Body of pancreas (tissue), 4 donors: ENCODE measurements at places on chromosomes 4 and X. TPM values are rescaled to one million over a fixed set of nuclear protein-coding genes. Genes with fewer than 3 reads are reported as not detected.

Gene HPSE
- total RNA-seq: 0.52 TPM

Gene WDR44
- 9.9 TPM for total RNA-seq

Gene FGB
- not detected for total RNA-seq

- no peak for DNase-seq
These were observed 96.5 kb upstream of the MAP3K15 start for GRCh38 chrX:19611636-19612376.

- no peak for DNase-seq
These were observed 46.8 kb downstream of the PDLIM5 start for GRCh38 chr4:94498502-94498901.

DNA sequence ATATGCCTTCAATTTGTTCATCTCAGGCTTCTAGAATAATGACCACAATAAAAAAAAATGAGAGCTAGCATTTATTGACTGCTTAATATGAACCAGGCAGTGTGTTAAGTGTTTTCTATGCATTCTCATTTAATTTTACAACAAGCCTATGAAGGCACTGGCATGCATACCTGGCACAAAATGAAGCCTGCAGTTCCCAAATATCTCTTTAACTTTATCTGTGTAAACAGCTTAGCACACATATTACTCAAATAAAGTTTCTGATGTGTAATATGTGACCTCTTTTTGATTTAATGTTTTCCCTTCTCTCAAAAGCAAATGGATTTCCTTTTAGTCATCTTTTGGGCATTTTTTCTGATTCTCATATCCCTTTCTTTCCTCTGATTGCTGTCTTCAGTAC lies 671.8 kb downstream of the PCDH7 start:
- DNase-seq: no peak
